Activated naive CD8-positive, alpha-beta T cell treated with anti-CD3 and anti-CD28 coated beads, Interleukin-2, amount 10 ng/mL, durations not matched to agents 7 days and 5 days (primary cell): ENCODE measurements at places on chromosomes 13 and 19. TPM values are rescaled to one million over a fixed set of nuclear protein-coding genes. Genes with fewer than 3 reads are reported as not detected.
A peak's percentile ranks its signal among the peaks of the same experiment; 100 is the strongest.

TEX26 gene
- total RNA-seq = not detected

LIN7B gene
- 10.1 TPM for total RNA-seq

PSG1 gene
- total RNA-seq = not detected

GRCh38 chr19:12034198-12034597 is 1.3 kb downstream of the ZNF433 start:
- DNase-seq = no peak

GRCh38 chr13:27170516-27171243 is 931 bp downstream of the USP12 start:
- DNase-seq = peak; percentile 57

DNA sequence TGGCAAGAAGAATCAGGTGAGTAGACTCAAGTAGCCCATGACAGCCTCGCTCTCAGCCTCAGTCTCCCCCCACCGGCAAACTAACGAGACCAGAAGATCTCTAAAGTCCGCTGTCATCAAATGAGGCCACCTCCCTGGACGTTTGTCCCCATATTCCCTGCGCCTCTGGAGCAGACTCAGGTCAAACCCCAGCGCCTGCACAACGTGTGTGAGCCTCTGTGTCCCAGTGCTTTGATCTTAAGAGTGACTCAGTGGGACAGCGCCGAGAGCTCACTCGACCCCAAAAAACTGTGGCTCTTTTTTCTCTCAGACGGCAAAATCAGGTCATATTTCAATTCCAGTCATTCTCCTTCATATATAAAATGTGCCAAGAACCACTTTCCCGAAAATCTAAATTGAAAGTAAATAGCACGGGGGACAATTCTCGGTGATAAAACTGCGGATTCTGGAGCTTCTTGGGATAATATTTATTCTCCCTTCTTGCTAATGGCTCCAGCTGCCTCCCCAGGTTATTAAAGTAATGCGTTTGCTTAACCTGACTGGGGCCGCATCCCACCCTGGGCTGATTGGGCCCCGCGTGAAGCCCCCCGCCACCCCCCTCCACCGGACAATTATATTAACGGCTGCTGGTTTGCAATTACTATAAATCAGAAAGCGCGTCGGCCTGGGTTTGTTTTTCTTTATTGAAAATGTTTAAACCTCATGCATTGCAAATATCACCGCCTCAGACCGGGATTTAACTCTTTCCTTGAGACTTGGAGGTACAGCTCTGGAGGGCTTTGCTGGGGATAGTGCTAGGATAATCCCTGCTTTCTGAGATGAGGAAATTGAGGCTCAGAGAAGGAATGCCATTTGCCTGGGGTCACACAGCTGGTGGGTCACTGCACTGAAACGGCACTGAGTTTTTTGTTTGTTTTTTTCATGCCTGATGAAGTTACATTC is 37.5 kb upstream of the ZNRF4 start:
- no peak for DNase-seq

- DNase-seq = no peak
These were observed 25.7 kb downstream of the VRK3 start for GRCh38 chr19:49999371-50000010.

GRCh38 chr13:97376981-97377380 is 57.0 kb upstream of the RAP2A start:
- DNase-seq = no peak
